ENCODE measurements at places on chromosomes 7 and 10. TPM values are rescaled to one million over a fixed set of nuclear protein-coding genes. Genes with fewer than 3 reads are reported as not detected.

GRCh38 chr10:76492678-76493472 is 1061.5 kb downstream of the LRMDA start:
- DNase-seq: no peak
- no peak overlapping the region for H3K4me3 ChIP-seq
- no peak overlapping the region for H3K27ac ChIP-seq

The TFEC gene
- total RNA-seq: 35.0 TPM

- no peaks in the 10 kb centered on the region for H3K36me3 ChIP-seq
- H3K4me1 ChIP-seq: peaks cover 9% of the 10 kb centered on the region
- H3K4me3 ChIP-seq: no peak overlapping the region
- peaks cover 8% of the 10 kb centered on the region for H3K27me3 ChIP-seq
These were observed 76.0 kb downstream of the PCGF5 start for GRCh38 chr10:91296471-91296870.

- peaks cover 3% of the 10 kb centered on the region for H3K27me3 ChIP-seq
- no peaks in the 10 kb centered on the region for H3K36me3 ChIP-seq
- no peaks in the 10 kb centered on the region for H3K4me1 ChIP-seq
These were observed 8.3 kb downstream of the CXCL12 start for GRCh38 chr10:44376472-44377099.

The UPK3B gene
- total RNA-seq: 3.4 TPM

- H3K27me3 ChIP-seq: no peaks in the 10 kb centered on the region
- H3K36me3 ChIP-seq: peaks cover 41% of the 10 kb centered on the region
- peaks cover 36% of the 10 kb centered on the region for H3K4me1 ChIP-seq
- no peak overlapping the region for H3K27ac ChIP-seq
- no peak for DNase-seq
- no peak overlapping the region for H3K4me3 ChIP-seq
These were observed 81.9 kb downstream of the CNOT4 start for GRCh38 chr7:135428011-135428410.

- H3K4me3 ChIP-seq: no peak overlapping the region
- DNase-seq: no peak
- peaks cover 8% of the 10 kb centered on the region for H3K4me1 ChIP-seq
These were observed 41.9 kb downstream of the LRRN3 start for GRCh38 chr7:111132833-111133232.

- H3K27ac ChIP-seq: peak overlapping the region; percentile 94
- no peaks in the 10 kb centered on the region for H3K27me3 ChIP-seq
- H3K4me3 ChIP-seq: peak overlapping the region; percentile 78
- peaks cover 74% of the 10 kb centered on the region for H3K4me1 ChIP-seq
These were observed 113.9 kb downstream of the FAM107B start for GRCh38 chr10:14660831-14661230.

- peaks cover 11% of the 10 kb centered on the region for H3K4me1 ChIP-seq
- no peak overlapping the region for H3K4me3 ChIP-seq
These were observed 47.4 kb downstream of the PRPF18 start for GRCh38 chr10:13634207-13634606.

DNA sequence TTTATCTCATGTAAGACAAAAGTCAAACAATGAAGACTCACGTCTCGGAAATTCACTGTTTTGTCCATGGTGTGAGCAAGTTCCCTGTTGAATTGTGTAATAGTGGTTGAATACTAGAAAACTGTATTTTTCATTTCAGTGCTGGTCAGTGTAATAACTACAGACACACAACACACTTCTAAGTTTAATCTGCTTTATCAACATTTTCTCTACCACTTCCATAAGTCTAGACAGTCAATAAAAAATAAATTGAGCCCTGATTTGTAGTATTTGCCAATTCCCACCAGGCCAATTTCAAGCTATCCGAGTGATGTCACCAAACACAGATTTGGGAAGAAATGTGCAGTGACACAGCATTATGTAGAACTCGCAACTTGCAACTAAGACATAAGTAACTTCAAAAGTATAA is 81.9 kb downstream of the GPR141 start:
- H3K27ac ChIP-seq: no peak overlapping the region
- no peak overlapping the region for H3K4me3 ChIP-seq
- H3K27me3 ChIP-seq: no peaks in the 10 kb centered on the region
- DNase-seq: no peak
- no peaks in the 10 kb centered on the region for H3K36me3 ChIP-seq

DNA sequence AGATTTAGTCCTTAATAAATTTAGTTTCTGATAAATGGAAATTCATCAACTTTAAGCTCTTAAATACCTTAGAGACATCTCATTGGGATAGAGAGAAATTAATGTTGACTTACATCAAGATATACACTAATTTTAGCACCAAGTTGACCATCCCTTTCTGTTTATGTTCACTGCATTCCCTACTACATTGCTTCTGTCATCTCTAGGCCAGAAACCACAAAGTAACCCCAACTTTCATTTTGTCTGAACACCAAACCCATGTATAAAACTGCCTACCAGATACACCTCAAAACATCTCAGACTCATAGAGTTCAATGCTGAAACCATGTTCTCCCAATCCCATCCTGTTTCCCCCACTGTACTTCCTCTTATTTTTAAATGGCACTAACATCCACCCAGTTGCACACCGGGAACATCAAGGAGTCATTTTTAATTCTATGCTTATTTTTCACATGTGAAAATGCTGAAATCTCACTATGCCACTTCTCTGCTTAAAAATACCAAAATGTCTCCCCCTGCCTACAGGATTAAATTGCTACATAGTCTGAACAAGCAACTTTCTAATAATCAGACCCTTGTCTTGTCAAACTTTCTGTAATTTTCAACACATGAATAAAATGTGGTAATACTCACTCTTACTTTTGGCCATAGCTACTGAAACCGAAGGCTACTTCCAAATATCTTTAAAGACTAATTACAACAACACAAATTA is 201.6 kb downstream of the SEMA3D start:
- no peaks in the 10 kb centered on the region for H3K27me3 ChIP-seq
- no peaks in the 10 kb centered on the region for H3K36me3 ChIP-seq
- H3K4me1 ChIP-seq: no peaks in the 10 kb centered on the region
- no peak for DNase-seq
- H3K4me3 ChIP-seq: no peak overlapping the region

The FAM237B gene
- total RNA-seq: not detected

GRCh38 chr10:33950206-33950605 is 615.7 kb upstream of the NRP1 start:
- DNase-seq: no peak
- no peaks in the 10 kb centered on the region for H3K4me1 ChIP-seq
- no peak overlapping the region for H3K4me3 ChIP-seq
- no peaks in the 10 kb centered on the region for H3K36me3 ChIP-seq

DNA sequence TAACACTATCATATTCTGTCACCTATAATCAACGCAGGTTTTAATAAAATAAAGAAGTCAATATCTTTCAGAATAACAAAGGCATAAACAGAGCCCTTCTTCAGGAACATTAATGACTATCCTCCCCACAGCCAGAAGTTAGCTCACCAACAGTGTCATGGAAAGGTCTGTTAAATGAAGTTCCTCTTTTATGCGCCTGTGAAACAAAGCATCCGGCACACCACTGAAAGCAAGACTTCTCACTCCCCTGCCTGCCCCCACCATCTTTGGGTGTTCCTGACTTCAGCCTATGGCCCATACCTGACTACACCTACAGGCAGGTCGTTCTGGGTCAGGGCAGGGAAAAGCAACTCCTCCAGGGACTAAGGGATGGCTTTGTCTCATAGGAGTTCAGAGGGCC is 205.4 kb downstream of the FANK1 start:
- H3K27ac ChIP-seq: peak overlapping the region; percentile 65
- peaks cover 21% of the 10 kb centered on the region for H3K4me1 ChIP-seq
- H3K36me3 ChIP-seq: no peaks in the 10 kb centered on the region
- DNase-seq: peak; percentile 21
- no peak overlapping the region for H3K4me3 ChIP-seq
- H3K27me3 ChIP-seq: no peaks in the 10 kb centered on the region

GRCh38 chr10:62741996-62742395 is 62.5 kb upstream of the ADO start:
- H3K4me1 ChIP-seq: peaks cover 17% of the 10 kb centered on the region
- no peak for DNase-seq
- no peaks in the 10 kb centered on the region for H3K27me3 ChIP-seq
- no peak overlapping the region for H3K27ac ChIP-seq
- H3K4me3 ChIP-seq: no peak overlapping the region

The SLC16A12 gene
- total RNA-seq: not detected

The SSC4D gene
- 0.55 TPM for total RNA-seq

DNA sequence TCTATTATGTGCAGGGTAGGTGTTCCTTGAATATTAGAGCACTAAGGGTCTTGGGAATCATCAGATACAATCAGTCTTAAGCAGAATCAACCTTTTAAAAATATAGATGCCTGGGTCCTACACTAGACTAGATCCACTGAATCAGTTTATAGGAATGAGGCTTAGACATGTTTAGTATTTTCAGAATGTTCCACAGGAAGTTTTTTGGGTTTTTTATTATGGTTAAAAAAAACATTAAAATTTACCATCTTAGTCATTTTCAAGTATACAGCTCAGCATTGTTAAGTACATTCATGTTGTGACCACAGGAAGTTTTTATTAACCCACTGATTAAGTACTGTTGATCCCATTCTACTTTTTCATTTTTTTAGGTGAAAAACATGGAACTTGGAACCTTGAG is 135.7 kb downstream of the LCOR start:
- H3K4me3 ChIP-seq: no peak overlapping the region
- no peak for DNase-seq
- peaks cover 8% of the 10 kb centered on the region for H3K36me3 ChIP-seq
- H3K27ac ChIP-seq: no peak overlapping the region
- H3K4me1 ChIP-seq: peaks cover 13% of the 10 kb centered on the region
- H3K27me3 ChIP-seq: no peaks in the 10 kb centered on the region

- no peak for DNase-seq
- no peak overlapping the region for H3K4me3 ChIP-seq
- H3K27ac ChIP-seq: no peak overlapping the region
These were observed 898.6 kb downstream of the KCNMA1 start for GRCh38 chr10:76738991-76739390.

DNA sequence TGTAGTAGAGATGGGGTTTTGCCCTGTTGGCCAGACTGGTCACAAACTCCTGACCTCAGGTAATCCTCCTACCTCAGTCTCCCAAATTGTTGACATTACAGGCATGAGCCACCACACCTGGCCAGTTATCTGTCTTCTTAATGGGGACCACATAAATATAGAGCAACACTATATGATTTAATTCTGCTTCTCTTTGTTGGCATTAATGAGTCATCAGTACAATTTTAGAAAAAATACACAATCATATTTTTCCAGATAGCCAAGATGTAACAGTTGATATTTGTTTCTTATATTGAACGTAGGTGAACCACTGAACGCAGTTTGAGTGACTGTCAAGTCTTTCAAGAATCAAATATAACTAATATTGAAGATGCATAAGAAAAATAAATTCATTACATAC is 48.5 kb downstream of the LCOR start:
- no peak overlapping the region for H3K27ac ChIP-seq
- no peak overlapping the region for H3K4me3 ChIP-seq
- H3K36me3 ChIP-seq: peaks cover 19% of the 10 kb centered on the region
- H3K27me3 ChIP-seq: no peaks in the 10 kb centered on the region
- peaks cover 60% of the 10 kb centered on the region for H3K4me1 ChIP-seq

The CUBN gene
- 2.5 TPM for total RNA-seq

The GPR37 gene
- not detected for total RNA-seq

DNA sequence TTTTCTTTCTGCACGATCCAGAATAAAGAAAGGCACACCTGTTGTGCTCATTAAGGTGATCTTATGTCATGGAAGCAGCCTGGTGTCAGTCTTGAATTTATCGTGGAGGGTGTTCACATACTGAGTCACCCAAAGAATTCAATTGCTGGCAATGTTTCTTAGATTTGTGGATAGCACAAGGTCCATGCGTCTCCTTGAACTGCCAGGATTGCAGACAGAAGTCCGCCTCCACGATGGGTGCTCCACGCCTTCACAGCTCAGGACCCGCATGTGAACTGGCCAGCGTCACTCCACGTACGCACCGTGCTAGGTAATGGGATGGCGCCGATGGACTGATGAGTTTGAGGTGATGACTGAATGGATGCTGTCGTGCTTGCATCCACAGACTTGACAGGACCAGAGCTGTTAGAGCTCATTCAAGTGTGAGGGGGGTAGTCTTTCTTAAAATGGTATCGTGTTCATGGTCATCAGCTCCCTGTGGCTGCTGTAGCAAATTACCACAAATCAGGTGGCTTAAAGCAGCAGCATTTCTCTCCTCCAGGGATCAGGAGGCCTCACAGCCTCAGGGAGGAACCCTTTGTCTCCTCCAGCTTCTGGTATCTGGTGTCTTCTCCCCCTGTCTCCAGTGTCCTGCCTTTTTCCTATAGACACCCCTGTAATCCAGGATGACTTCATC is 65.4 kb upstream of the DNAJB6 start:
- H3K27ac ChIP-seq: no peak overlapping the region
- H3K27me3 ChIP-seq: no peaks in the 10 kb centered on the region
- DNase-seq: no peak
- H3K36me3 ChIP-seq: peaks cover 34% of the 10 kb centered on the region
- peaks cover 3% of the 10 kb centered on the region for H3K4me1 ChIP-seq

GRCh38 chr7:92303761-92304160 is 58.0 kb downstream of the ANKIB1 start:
- H3K36me3 ChIP-seq: peaks cover 43% of the 10 kb centered on the region
- no peak for DNase-seq
- H3K27ac ChIP-seq: no peak overlapping the region
- no peak overlapping the region for H3K4me3 ChIP-seq

DNA sequence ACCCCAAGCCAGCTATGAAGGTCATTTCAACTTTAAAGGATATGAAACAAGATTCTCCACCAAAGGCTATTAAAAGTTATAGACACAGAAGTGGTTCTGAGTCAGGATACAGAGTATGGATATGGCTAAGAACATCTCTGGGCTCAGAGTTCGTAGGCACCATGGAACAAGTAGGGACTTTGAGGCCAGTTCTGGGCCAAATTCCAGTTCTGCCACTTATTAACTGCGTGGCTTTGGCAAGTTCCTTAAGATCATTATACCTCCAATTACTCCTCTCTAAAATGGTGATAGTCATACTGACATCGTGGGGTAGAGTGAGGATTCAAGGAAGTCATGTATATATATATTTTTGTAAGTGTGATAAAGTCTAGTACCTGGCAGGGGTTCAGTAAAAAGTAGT is 105.8 kb upstream of the NFE2L3 start:
- H3K4me3 ChIP-seq: no peak overlapping the region
- peaks cover 24% of the 10 kb centered on the region for H3K27me3 ChIP-seq
- no peaks in the 10 kb centered on the region for H3K36me3 ChIP-seq
- H3K27ac ChIP-seq: no peak overlapping the region

- no peak for DNase-seq
- H3K36me3 ChIP-seq: no peaks in the 10 kb centered on the region
- H3K4me3 ChIP-seq: no peak overlapping the region
- H3K27ac ChIP-seq: no peak overlapping the region
- H3K27me3 ChIP-seq: peaks cover 21% of the 10 kb centered on the region
- no peaks in the 10 kb centered on the region for H3K4me1 ChIP-seq
These were observed 34.1 kb downstream of the DNAJB9 start for GRCh38 chr7:108603656-108604306.

DNA sequence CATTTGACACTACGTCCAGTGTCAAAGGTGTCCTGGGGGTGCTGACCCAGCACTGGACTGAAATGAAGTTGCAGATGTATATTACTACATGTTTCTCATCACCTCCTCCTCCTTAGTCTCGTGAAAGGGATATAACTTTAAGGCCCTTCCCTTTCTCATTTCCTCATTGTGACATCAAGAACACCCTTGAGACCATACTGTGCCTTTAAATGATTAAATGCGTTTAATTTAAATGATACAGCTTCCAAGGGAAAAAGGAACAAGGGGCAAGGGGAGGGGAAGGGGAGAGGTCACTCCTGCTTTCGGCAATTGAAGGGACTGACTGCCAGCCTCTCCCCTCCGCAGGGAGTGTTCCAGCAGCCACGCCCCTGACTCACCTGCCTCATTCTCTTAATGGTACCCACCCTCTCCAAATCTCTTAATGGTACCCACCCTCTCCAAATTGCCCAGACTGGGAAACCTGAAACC is 80.5 kb upstream of the KMT2E start:
- no peaks in the 10 kb centered on the region for H3K36me3 ChIP-seq
- peak overlapping the region; percentile 88 for H3K27ac ChIP-seq
- no peaks in the 10 kb centered on the region for H3K27me3 ChIP-seq
- peak overlapping the region; percentile 73 for H3K4me3 ChIP-seq

The PTPRN2 gene
- 1.8 TPM for total RNA-seq

The COX19 gene
- total RNA-seq: 24.5 TPM

All from activated B cell treated with CpG ODN at 0.5 μM for 24 hours (primary cell).